Activated CD4-positive, alpha-beta T cell treated with anti-CD3 and anti-CD28 coated beads for 36 hours (primary cell): ENCODE measurements at places on chromosomes 11 and 22. TPM values are rescaled to one million over a fixed set of nuclear protein-coding genes. Genes with fewer than 3 reads are reported as not detected.

DNA sequence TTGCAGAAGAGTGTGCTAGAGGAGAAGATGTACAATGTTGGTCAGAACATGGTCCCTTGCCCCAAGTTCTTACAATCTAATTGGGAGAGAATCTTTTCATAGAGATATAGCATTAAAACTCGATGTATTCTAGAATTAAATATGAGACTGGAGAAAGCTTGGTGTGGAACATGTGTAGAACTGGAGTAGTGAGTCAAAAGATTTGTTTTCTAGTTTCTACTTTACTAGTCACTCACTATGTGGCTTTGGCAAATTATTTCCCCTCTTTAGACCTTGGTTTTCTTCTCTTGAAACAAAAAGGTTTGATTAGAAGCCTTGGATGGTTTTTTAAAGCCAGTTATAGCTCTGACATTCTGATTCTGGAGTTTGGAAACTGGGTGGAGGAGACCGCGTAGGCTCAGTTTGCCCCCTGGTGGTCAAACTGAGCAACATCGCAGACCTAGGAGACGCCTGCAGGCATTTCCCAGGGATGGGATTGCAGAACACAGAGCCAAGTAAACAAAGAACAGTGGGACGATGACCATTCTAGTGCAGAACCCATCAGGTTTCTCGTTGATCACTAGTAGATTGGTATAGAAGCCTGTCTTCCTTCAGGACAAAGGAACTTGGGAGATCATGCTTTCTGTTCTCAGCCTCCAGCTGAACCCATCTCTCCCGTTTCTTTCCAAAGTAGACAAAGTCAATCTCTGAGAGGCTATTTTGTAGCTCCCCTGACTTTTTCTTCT is 8.5 kb upstream of the CHRDL2 start:
- H3K36me3 ChIP-seq, result no peaks in the 10 kb centered on the region
- H3K4me1 ChIP-seq, result peaks cover 12% of the 10 kb centered on the region
- H3K4me3 ChIP-seq, result no peak overlapping the region
- peaks cover 26% of the 10 kb centered on the region for H3K27me3 ChIP-seq

GRCh38 chr11:45208135-45208534 is 61.7 kb downstream of the PRDM11 start:
- H3K27ac ChIP-seq, result no peak overlapping the region
- peaks cover 2% of the 10 kb centered on the region for H3K4me1 ChIP-seq
- no peaks in the 10 kb centered on the region for H3K27me3 ChIP-seq
- H3K4me3 ChIP-seq, result no peak overlapping the region
- peaks cover 5% of the 10 kb centered on the region for H3K36me3 ChIP-seq

DNA sequence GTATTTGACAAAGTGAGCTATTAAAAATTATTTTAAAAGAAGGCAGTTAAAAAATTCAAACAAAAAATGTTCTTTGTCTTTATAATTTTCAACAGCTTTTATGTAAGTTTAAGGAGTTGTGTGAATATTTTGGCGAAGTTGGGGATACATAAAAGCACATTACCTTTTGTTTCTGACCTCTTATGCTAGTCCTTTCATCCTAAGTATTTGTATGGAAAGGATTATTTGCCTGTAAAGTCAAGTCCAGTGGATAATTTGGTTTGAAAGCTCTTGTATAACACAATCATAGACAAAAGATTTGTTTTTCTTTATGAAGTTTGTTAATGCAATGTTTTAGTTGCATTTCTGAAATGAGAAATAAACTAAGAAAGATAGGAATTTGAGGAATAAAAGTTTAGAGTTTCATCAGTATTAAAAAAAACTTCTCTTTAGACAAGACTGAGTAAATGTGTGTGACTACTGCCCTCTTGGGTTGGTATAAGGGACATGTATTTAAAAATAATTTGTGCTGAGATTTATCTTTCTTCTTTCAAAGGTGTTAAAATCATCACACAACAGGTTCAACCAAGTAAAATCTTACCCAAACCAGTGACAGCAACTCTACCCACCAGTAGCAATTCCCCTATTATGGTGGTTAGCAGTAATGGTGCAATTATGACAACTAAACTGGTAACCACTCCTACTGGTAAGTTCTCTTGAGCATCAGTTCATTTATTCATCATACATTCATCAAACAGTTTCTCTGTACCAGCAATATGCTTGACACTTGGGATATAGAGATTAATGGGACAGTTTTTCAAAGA is 68.2 kb downstream of the EMSY start:
- H3K4me1 ChIP-seq, result no peaks in the 10 kb centered on the region
- no peak overlapping the region for H3K4me3 ChIP-seq
- no peak overlapping the region for H3K27ac ChIP-seq
- no peaks in the 10 kb centered on the region for H3K36me3 ChIP-seq
- no peaks in the 10 kb centered on the region for H3K27me3 ChIP-seq
- no peak for DNase-seq

- H3K27ac ChIP-seq, result no peak overlapping the region
- H3K4me3 ChIP-seq, result no peak overlapping the region
- H3K27me3 ChIP-seq, result no peaks in the 10 kb centered on the region
- no peak for DNase-seq
Measured at GRCh38 chr22:49524362-49524761, 303.3 kb downstream of the BRD1 start.

GRCh38 chr11:124891373-124891861 is 6.2 kb downstream of the ROBO4 start:
- H3K27ac ChIP-seq, result no peak overlapping the region
- no peaks in the 10 kb centered on the region for H3K4me1 ChIP-seq
- DNase-seq, result no peak
- H3K27me3 ChIP-seq, result no peaks in the 10 kb centered on the region

The P2RY2 gene
- total RNA-seq, result not detected

The LARGE2 gene
- total RNA-seq, result 1.1 TPM

The NNMT gene
- total RNA-seq, result not detected

The TIRAP gene
- 7.5 TPM for total RNA-seq

The MMP1 gene
- not detected for total RNA-seq

The OR10A2 gene
- total RNA-seq, result not detected

The NCAM1 gene
- total RNA-seq, result 0.09 TPM
